ENCODE measurements at places on chromosomes 5 and 9.

GRCh38 chr5:125293726-125294125, 547.3 kb upstream of the ZNF608 start:
- DNase-seq, result no peak

GRCh38 chr5:3276896-3277295, 318.7 kb upstream of the IRX1 start:
- DNase-seq, result no peak

- no peak for DNase-seq
These were observed 12.3 kb downstream of the TLE4 start for GRCh38 chr9:79583952-79584654.

DNA sequence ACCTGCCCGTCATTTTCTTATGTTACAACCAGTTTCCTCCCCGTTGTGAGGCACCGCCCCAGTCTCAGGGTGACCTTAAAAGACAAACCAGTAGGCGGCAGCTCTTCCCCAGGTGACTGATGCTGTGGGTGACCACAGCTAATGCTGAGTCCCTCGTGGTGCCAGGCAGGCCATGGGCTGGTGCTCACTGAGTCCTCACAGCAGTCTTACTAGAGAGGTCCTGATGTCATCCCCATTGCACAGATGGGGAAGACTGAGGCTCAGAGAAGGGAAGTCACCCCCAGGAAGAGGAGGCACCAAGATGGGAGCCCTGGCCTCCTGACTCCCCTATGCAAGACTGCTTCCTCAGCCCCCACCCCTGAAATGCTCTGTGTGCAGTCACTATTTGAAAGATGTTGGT, 978 bp downstream of the CFAP157 start:
- no peak for DNase-seq

GRCh38 chr5:29794141-29794787, 1399.2 kb upstream of the CDH6 start:
- no peak for DNase-seq

DNA sequence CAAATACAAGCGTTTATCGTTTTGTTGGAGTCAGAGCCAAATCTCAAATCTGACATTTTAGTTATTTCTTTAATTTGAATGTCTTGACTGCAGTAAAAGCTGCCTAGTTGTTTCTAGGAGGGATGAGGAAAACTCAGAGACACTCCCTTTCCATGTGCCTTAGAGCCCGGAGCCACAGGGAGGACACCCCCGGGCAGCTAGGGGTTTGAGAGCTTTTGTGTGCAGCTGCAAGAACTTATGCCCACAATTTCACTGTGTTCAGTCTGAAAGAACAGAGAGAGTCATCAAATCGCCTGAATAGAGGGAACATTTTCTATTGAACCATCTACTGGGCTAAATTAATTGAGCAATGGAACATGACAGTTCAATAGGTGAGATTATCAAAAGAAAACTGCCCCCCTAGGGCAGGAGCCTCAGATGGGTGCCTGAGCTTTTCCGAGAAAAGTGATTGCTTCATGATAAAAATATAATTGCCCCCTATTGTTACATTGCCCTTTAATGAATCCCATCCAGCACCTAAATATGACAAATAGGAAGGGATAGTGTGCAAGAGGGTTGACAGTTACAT, 709.3 kb upstream of the RGMB start:
- no peak for DNase-seq

- no peak for DNase-seq
These were observed 34.4 kb upstream of the ELL2 start for GRCh38 chr5:95995962-95996489.

- no peak for DNase-seq
These were observed 297.2 kb downstream of the SPOCK1 start for GRCh38 chr5:137201876-137202275.

DNA sequence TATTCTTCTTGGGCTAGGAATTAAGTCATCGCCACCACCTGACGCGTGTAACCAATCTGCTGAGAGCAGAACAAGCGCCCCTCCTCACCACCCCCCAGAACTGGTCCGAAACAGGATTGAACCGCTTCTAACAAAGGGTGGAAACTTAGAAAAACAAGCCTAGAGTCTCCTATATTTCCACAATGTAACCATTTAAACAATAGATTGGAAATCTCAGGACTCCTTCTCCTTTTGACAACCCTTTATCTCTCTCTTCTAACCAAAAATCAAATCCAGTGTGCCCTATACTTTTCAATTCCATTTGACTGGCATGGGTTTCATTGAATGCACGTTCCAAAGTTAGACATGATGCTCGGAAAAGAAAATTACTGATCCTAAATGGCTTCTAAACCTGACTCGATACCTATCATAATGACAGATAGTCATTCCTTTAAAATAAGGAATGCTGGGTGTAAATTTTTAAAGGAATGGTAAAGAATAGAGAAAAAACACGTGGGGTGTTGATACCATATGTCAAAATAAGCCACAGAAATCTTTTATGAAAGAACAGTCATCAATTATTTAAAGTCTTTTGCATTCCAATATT, 1.2 kb downstream of the ARRDC3 start:
- DNase-seq, result peak; percentile 33

GRCh38 chr5:161676103-161676502, 9.4 kb upstream of the GABRA6 start:
- no peak for DNase-seq

DNA sequence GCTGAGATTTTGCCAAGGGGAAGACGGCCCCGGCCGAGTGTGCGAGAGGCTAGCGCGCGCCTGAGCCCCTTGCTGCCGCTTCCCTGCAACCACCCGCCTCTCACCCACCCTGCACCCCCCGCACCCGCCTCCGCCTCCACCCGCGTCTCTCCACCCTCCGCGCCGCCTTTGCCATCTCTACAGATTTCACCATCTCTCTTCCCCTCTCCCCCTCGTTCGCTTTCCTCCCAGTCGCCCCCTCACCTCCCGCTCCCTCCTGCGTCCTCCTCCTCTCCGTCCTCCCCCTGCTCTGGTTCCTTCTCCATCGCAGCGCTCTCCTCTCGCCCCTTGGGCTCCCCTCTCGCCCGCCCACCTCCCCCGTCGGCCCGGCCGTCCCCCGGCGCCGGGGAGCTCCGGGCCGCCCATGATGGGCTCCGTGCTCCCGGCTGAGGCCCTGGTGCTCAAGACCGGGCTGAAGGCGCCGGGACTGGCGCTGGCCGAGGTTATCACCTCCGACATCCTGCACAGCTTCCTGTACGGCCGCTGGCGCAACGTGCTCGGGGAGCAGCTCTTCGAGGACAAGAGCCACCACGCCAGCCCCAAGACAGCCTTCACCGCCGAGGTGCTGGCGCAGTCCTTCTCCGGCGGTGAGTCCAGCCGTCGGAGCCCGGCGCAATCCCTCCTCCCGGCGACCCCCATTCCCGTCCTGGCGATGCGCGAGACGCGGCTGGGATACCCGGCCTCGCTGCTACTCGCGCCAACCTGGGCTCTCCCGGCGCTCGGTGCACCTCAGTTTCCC, at the start of gene PRDM12:
TSS of gene PRDM12 (plus strand) at position 344 of the 778 bp plus-strand sequence. CDS start at position 404, 60 bp downstream.
- no peak for DNase-seq

DNA sequence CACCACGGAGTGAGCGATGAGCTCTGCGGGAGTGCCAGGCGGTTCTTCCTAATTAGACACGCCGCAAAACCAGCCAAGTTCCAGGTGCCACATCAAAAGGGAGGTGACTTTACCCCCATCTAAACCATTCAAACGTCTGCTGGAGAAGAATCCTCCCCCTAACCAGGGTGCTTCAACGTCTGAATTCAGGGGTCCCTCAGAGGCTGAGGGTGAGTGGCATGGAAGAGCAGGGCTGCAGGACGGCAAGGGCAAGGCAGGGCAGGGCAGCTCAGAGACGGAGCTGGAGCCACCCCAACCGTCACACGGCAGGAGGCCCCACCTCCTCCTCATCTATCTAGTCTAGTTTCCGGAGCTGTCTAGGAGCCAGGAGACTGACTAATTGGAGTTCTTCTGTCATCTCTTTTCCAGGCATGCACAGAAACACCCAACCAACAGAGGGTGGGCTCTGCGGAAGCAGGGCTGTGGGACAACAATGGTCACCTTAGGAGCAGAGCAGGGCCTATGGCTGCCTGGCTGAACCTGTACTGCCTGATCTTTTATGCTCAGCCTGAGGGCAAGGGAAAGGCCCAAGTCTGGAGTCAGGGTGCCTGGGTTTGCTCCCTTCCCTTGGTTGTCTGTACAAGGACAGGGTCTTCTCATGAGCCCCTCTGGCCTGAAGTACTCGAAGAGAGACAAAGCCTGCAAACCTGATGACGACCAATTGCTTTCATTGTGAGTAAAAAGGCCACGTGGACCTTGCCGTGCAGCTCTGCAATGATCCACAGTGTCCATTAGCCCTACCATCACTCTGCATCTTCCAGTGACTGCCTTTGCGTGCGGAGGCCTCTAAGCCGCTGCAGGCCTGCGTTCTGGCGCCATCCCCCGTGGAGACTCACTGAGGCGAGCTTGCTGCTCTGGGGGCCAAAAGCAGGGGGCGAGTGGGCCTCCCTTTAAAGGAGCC, 81.0 kb upstream of the SLC25A51 start:
- no peak for DNase-seq

DNA sequence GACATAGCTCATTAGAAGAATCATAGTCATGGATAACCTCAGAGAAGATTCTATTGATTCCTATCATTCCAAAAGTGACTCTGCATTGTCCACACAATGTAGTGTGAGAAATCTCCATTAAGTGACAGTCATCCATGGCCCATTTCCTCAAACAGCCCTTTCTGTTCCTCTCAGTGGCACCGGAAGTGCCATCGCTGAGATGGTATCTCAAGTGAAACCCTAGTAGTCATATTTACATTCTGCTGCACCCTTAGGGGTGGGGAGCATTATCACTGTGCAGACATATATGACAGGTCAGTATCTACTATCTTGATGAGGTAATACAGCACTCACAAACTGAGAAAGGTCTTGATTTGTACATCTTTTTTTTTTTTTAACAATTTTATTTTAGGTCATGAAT, 55.4 kb upstream of the MIER3 start:
- no peak for DNase-seq

DNA sequence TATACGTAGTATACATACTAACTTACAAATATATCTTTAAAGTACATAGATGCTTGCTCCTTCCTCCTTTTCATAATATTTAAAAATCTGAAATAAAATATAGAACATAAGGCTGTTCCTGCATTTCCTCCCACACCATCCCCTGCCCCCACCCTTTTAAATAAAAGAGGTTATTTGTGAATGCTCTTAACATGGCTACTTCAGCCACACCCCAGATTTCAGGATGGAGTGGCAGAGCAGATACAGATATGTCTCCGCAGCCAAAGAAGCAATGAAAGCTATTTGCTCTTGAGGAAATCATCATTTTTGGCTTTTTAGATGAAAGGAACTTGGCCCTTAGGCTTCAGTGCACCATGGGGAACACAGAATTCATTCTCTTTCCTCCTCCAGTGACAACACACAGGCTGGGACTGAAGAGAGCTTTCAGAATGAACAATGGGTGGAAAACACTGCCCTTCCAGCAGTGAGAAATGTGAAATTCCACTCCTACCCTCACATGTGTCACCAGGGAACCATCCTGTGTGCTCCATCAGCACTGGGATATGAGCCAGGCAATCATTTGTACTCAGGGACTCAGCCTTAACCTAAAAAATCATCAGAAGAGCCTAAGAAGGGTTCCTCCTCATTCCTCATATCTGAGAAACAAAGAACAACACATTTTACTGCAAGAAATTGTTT, 134.3 kb downstream of the PPP2R2B start:
- DNase-seq, result no peak

- DNase-seq, result no peak
These were observed 19.2 kb downstream of the GSN start for GRCh38 chr9:121286973-121287741.

- no peak for DNase-seq
These were observed 6.8 kb upstream of the PRUNE2 start for GRCh38 chr9:76912636-76913275.

- no peak for DNase-seq
These were observed 302.3 kb upstream of the GRAMD2B start for GRCh38 chr5:126120939-126121338.

GRCh38 chr5:65799857-65800256, 77.9 kb downstream of the NLN start:
- DNase-seq, result no peak

DNA sequence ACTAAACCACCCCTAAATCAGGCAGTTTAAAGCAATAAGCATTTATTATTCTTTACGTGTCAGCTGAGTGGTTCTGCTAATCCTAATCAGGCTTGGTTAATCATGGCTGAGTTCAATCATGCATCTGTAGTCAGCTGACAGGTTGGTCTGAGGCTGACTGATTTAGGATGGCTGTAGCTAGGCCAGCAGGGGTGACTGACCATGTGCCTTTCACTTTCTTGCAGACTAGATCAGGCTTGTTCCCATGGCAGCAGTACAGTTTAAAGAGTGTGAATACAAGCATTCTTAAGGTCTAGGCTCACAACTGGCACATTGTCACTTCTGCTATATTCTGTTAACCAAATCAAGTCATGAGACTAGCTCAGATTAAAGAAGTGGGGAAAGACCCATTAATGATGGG, 16.1 kb upstream of the MPDZ start:
- no peak for DNase-seq

DNA sequence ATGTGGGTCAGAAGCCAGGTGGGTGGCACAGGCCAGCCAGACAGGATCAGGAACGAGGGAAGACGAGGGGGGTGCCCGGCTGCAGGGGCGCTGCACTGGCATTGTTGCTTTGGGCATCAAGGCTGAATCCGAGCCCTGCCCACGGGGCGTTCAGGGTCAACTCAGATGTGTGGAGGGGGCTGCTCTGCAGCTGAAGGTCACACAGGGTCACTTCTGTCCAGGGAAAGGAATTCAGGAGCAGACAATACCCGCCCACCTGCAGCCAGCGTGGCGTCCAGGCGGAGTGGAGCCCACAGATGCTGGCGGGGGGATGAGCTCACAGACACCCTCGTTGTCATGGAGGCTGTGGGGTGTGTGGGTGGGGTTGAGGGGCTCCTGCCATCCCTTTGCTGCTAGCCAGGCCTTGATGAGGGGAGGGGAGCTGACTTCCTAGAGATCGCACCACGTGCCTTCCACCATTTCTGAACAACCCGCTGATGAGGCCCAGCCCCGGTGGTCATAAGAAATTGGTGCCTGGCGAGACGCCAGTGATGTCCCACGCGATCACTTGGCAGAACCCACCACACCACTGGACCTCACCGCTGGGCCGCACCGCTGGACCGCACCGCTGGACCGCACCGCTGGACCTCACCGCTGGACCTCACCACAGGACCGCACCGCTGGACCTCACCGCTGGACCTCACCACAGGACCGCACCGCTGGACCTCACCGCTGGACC, 31.2 kb downstream of the MRPL36 start:
- no peak for DNase-seq

DNA sequence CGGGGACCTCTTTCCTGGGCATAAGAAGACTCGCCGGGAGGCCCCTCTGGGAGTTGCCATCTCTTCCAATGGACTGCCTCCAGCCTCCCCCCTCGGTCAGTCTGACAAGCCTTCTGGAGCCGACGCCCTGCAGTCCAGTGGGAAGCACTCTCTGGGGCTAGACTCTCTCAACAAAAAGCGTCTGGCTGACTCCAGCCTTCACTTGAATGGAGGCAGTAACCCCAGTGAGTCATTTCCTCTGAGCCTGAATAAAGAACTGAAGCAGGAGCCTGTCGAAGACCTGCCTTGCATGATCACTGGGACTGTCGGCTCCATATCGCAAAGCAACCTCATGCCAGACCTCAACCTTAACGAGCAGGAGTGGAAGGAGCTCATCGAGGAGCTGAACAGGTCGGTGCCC, 28.4 kb upstream of the LTC4S start:
- DNase-seq, result no peak

- no peak for DNase-seq
These were observed 8.9 kb downstream of the LARS1 start for GRCh38 chr5:146173597-146173996.

All from stimulated activated CD4-positive, alpha-beta T cell treated with anti-CD3 and anti-CD28 coated beads, Interleukin-1b, Interleukin-23, amount 100 ng/mL, for 1 hour (primary cell).